ENCODE measurements at places on chromosomes 7 and 10.

- DNase-seq = peak; percentile 70
These were observed 57.6 kb upstream of the EZH2 start for GRCh38 chr7:148941598-148942275.

GRCh38 chr7:1930381-1931065 is 260.4 kb downstream of the ELFN1 start:
- no peak for DNase-seq

DNA sequence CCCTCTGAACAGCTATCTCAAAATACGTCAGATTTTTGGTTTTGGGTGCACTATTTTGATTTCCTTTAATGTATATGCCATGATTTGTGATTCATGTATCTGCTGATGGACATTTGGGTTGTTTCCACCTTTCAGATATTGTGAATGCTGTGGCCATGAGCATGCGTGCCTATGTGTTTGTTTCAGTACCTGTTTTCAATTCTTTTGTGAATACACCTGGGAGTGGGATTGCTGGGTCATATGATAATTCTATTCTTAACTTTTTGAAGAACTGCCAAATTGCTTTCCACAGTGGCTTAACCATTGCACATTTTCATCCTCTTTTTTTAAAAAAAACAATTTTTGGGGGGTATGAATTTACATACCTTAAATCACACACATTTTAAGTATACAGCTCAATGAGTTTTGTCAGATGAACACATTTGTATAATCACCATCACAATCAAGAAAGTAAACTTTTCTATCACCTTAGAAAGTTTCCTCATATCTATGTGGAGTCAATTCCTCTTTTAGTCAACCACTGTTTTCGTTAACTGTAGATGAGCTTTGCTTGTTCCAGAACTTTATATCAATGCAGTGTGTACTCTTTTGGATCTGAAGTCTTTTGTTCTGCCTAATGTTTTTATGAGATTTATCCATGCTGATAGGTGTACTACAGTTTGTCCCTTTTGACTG is 36.9 kb downstream of the CYP26A1 start:
- DNase-seq = no peak

GRCh38 chr10:84903320-84903719 is 574.9 kb downstream of the CCSER2 start:
- no peak for DNase-seq

DNA sequence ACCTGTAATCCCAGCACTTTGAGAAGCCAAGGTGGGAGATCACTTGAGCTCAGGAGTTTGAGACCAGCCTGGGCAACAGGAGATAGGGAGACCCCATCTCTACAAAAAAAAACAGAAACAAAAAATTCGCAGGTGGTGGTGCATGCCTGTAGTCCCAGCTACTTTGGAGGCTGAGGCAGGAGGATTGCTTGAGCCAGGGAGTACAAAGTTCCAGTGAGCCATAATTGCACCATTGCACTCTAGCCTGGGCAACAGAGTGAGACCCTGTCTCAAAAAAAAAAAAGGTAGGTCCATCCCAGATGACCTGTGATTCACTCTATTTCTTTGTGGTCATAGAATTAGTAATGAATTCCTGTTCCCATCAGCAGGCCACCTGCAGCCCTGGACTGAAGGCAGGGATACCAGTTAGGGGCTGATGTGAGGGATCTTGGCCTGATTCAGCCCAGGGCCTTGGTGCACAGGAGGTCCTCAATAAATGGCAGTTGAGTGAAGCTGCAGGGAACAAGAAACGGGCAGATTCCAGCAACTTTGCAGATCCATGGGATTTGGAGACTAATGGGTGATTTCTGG is at the start of gene MYH16:
Gene MYH16, plus strand, starts transcription at position 364 of the 570 bp plus-strand sequence.
- no peak for DNase-seq

DNA sequence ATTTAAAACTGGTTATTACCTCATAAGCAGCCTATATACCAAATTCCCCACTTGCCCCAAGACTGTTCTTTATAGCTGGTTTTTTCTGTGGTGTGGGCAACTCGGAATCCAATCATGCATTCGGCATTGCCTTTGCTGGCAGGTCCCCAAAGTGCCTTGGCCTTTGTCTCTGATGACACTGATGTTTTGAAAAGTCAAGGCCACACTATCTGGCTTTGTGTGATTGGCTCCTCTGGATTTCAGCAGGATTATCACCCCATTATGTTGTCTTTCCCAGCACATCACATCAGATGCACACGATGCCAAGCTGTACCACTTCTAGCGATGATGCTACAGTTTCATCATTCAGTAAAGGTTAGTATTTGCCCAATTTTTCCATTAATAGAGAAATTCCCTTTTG is 97.7 kb downstream of the USP6NL start:
- no peak for DNase-seq

DNA sequence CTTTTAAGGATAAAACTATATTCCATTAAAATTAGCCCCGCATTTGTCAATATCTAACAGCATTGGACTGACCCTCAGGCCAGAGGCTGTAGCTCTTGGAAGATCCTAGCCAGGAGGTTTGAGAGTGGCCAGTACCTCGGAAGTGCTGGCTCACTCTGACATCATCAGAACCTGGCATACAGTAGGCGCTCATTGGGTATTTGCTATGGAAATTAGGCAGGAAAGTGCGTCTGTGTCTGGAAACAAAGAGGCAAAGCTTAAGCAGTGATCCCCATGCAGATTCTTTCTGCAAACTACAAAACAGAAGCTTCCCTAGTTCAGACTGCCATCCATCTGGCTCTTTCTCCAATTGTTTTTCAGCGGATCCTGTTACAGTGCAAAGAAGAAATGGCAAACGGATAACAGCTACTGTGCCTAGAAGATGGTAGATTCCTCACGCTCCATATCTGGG is 1.7 kb upstream of the PRKCQ start:
- DNase-seq = no peak

DNA sequence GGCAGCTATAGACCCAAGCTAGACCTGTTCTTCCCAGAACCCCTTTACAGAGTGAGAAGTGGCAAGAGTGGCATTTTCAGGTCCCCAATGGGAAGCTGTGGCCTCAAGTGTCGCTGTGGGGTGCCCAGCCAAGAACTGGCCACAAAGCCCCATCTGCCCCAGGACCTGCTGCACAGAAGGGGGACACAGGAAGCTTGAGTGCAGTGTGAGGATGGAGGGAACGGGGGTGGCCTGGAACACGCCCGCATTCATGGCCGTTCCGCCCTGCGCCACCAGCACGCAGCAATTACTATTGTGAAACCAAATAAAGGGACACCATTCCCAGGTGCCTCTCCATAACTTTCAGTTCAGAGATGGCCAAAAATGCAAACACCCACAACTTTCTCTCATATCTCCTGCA is 237.6 kb upstream of the TCERG1L start:
- no peak for DNase-seq

GRCh38 chr10:70917226-70917625 is 28.9 kb upstream of the PCBD1 start:
- DNase-seq = no peak

GRCh38 chr10:28012990-28013515 is 14.2 kb upstream of the ODAD2 start:
- no peak for DNase-seq

- DNase-seq = peak; percentile 73
These were observed 99.5 kb downstream of the CAMK1D start for GRCh38 chr10:12448729-12449391.

- no peak for DNase-seq
These were observed 213.0 kb upstream of the SMIM30 start for GRCh38 chr7:113331155-113331898.

DNA sequence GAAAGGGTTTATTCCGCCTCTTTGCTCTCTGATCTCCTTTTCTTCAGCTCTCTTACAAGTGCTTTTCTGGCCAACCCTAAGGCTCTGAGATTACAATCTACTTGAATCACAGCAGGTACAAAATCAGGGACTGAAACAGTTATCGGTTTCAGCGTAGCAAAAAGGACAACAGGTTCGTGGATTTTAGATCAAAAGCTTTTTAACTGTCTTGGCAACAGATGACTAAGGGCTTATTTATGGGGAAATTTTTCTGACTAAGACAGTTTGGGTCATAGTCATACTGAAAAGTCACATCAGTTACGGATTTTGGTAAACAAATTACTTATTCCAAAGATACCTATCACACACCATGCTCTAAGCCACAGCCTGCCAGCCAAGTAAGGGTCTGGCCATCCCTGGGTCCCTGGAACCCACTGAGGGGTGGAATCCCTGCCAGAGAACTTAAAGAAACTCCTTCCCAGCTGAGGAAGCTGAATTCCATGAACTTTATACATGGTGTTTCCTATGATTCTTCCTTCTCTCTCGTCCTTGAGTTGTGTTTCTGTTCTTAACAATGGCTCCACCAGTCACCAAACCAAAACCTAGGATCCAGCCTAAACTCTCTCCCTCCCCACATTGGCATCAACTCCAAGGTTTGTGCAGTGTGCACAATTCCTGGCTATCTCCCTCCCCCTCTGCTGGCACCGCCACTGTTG is 169.3 kb downstream of the FAM107B start:
- peak; percentile 55 for DNase-seq

GRCh38 chr10:95312986-95313495 is 22.2 kb upstream of the PDLIM1 start:
- no peak for DNase-seq

- no peak for DNase-seq
These were observed 72.3 kb downstream of the AMPH start for GRCh38 chr7:38558761-38559345.

DNA sequence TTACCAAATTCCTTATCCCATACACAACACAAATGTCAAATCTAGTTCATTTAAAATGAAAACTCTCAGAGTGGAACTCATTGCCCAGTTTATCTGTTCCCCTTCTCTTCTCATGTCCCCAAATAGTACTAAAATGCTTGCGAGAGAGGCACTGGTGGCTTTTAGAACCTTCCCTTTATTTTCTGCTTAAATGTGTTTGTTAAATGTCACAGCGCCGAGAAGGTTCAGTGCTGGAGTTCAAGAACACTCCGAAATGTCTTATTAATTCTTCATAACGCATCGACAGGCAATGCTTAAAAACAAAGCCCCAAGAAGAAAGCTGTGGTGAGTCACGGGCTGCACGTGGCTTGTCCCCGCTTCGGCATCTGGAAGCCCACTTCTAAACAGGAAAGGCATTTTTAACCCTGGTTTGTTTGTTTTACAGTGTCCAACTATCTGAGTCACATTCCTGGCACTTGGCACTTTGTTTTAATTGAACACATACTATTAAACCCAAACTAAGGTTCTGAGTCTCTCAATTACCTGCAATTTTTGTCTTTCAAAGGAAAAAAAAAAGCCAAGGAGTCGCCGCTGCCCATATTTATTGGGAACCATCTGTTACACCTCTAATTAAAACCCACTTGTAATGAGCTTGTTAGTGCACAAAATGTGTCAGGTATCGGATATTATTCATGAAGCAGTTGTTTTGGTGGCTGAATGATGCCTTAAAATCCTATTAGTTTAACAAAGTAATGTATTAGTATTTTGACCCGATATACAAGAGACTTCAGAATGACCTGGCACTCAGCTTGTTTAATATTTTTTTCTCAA is 49.9 kb upstream of the MGMT start:
- DNase-seq = no peak

DNA sequence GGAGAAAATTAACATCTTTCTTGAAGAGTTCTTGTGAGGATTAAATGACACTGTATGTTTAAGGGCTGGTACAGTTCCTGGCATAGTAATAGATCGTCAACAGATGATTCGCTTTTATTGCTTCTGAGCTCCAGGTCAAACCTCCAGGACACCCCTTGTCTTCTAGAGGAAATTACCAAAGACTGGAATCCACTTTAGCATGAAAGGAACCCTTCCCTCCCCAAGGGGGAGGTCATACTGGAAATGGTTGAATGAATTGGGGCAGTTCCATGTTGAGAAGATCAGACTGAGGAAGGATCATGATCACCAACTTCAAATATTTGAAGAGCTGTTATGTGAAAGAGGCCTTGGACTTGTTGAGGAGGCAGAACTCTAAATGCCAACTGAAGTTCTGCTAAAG is 8.9 kb downstream of the NFE2L3 start:
- no peak for DNase-seq

- no peak for DNase-seq
These were observed 900 bp upstream of the MICALL2 start for GRCh38 chr7:1459920-1460820.

- DNase-seq = no peak
These were observed 84.9 kb upstream of the MKI67 start for GRCh38 chr10:128211064-128211504.

DNA sequence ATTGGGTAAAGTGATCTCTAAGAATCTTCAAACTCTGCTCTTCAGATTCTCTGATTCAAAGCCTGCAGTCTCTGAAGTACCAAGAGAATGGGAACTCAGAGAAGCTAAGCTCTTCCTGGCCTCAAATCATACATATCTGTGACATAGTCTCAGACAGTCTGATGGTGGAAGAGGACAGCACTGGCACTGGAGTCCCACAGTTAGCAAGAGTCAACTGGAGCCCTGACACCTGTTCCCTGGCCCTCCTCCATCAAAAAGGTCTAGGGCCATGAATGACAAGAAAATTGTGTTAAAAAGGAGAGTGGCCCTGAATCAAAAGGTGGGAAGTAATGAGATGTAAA is 37.7 kb downstream of the PRSS2 start:
- no peak for DNase-seq

- DNase-seq = no peak
These were observed 40.4 kb upstream of the AGMO start for GRCh38 chr7:15602236-15602635.

DNA sequence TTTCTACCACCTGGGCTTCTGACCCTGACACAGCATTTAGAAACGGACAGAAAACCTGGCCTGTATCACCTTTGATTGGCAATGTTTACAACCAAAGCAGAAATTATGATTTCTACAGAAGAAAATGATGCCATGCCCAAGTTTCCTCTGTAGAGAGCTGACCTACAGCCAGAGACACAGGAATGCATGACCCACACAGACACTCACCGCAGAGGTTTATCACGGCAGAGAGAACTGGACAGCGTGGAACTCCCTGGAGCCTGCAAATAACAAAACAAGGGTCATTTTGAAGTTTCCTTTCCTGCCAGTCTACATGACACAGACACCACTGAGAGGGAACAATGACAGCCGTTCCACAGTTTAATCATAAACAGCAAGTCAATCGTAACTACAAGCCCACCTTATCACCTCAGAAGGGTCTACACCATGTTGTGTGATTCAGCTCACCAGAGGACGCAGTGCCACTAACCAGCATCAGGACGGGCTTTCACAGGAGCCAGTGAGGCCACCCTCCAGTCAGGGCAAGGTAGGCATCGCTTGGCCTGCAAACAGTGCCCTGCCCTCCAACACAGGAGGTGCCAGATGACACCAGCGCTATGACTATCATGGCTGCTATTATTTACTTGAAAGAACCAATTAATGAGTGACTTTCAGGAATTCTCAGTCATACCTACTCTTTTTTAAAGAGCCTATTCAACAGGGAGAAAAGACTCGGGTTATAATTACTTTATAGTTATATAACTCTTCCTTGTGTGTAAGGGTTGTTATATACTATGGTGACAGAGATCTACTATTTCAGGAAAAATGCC is 139.9 kb downstream of the TNS3 start:
- DNase-seq = no peak

DNA sequence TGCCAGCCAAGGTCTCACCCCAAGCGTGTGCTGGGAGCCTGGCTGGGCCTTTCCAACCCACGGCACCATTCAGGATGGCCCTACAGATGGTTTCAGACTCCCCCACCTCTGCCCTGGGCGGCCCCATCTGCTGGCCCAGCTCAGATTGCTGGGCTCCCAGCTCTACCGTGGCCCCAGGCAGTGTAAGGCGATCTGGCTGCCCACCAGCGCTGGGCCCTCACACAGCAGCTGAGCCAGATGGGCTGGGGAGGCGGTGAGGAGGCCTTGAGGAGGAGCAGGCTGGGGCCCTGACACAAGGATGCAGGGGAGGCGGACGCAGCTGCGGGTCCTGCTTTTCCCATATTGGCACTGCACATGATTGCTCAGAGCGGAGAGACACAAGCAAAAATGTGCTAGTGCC is 162.8 kb downstream of the NRF1 start:
- DNase-seq = no peak

GRCh38 chr10:33917069-33917780 is 582.8 kb upstream of the NRP1 start:
- DNase-seq = no peak
